ENCODE measurements at places on chromosomes 2 and 18.

DNA sequence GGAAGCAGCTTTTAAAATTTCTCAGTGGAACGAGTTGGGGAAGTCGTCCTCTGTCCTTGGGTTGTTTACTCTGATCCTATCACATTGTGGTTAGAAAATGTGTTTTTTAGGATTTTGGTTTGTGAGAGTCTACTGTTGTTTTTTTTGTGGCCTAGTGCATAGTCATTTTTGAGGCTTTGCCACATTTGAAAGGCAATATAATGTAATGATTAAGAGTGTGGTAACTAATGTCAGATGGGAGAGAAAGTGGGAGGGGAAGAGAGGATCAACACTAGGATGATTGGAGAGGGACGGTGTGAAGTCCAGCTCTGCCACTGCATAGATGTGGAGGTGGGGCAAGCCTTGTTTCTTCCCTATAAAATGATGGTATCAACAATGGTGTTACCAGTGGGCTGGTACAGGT is 8.5 kb downstream of the SP140L start:
- DNase-seq, result no peak

DNA sequence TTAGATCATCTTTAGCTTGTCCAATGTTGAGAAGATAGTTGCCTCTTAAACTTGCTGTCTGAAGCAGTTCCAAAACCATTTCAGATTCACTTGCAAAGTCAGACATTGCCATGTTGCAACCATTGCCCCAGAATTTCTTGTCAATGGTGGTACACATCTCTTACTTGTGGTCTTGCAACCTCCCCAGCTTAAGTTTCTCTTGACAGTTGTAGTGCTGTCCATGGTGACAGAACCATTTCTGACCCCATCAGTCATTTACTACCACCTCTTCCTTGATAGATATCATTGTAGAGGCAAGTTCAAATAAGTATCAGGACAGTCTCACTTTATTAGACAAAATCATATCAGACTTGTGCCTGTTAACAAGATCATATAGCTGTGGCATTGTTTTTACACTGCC is 407.2 kb upstream of the HNRNPA3 start:
- DNase-seq, result no peak

GRCh38 chr2:176682278-176682677 is 413.0 kb downstream of the MTX2 start:
- no peak for DNase-seq

GRCh38 chr18:6021306-6022073 is 126.2 kb upstream of the TMEM200C start:
- DNase-seq, result no peak

GRCh38 chr18:2310886-2311285 is 260.4 kb downstream of the METTL4 start:
- DNase-seq, result no peak

DNA sequence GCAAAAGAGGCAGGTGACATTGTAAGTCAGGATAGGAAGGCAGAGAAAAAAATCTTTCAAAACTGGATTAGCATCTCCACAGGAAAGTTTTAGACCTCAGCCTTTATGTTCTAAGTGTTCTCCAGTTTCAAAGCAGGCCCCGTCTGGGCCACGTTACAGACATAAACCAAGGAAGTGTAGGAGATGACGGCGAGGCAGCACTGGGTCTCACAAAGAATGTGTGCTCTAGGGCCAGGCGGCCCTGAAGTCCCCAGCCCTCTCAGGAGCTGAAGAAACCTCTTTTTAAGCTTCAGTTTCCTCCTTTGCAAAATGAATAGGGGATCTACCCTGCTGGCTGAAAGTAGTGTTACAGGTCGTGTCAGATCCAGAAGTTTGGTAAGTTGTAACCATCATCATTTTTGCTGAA is 81.7 kb downstream of the SPRED2 start:
- DNase-seq, result peak; percentile 26
